ENCODE measurements at places on chromosomes 1 and 21. TPM values are rescaled to one million over a fixed set of nuclear protein-coding genes. Genes with fewer than 3 reads are reported as not detected.

The PODN gene
- total RNA-seq: not detected

The CR2 gene
- 1.6 TPM for total RNA-seq

The GPR52 gene
- 0.92 TPM for total RNA-seq

The MMP23B gene
- 2.9 TPM for total RNA-seq

The TADA1 gene
- total RNA-seq: 18.6 TPM

The PLEKHA6 gene
- total RNA-seq: 0.09 TPM

The MROH9 gene
- total RNA-seq: not detected

The PKLR gene
- total RNA-seq: not detected

The PLEKHN1 gene
- total RNA-seq: 2.7 TPM

The NGF gene
- total RNA-seq: not detected

The RPTN gene
- total RNA-seq: not detected

The C8A gene
- not detected for total RNA-seq

The RGS18 gene
- 0.15 TPM for total RNA-seq

The AGL gene
- 16.4 TPM for total RNA-seq

The FHAD1 gene
- not detected for total RNA-seq

The OR2T35 gene
- not detected for total RNA-seq

The TCHHL1 gene
- total RNA-seq: not detected

The MLLT11 gene
- 3.9 TPM for total RNA-seq

The FALEC gene
- total RNA-seq: not detected

The GIPC2 gene
- total RNA-seq: 0.24 TPM

The OR10Z1 gene
- total RNA-seq: not detected

The HEYL gene
- total RNA-seq: 0.09 TPM

The FNDC5 gene
- not detected for total RNA-seq

The SHISAL2A gene
- 15.7 TPM for total RNA-seq

The TMEM240 gene
- total RNA-seq: 0.59 TPM

The CACHD1 gene
- total RNA-seq: 0.35 TPM

The NCAM2 gene
- total RNA-seq: not detected

The KIF26B gene
- 0.11 TPM for total RNA-seq

Data from CD8-positive, alpha-beta memory T cell (primary cell).